ENCODE measurements at places on chromosomes 11 and 22. TPM values are rescaled to one million over a fixed set of nuclear protein-coding genes. Genes with fewer than 3 reads are reported as not detected.

DNA sequence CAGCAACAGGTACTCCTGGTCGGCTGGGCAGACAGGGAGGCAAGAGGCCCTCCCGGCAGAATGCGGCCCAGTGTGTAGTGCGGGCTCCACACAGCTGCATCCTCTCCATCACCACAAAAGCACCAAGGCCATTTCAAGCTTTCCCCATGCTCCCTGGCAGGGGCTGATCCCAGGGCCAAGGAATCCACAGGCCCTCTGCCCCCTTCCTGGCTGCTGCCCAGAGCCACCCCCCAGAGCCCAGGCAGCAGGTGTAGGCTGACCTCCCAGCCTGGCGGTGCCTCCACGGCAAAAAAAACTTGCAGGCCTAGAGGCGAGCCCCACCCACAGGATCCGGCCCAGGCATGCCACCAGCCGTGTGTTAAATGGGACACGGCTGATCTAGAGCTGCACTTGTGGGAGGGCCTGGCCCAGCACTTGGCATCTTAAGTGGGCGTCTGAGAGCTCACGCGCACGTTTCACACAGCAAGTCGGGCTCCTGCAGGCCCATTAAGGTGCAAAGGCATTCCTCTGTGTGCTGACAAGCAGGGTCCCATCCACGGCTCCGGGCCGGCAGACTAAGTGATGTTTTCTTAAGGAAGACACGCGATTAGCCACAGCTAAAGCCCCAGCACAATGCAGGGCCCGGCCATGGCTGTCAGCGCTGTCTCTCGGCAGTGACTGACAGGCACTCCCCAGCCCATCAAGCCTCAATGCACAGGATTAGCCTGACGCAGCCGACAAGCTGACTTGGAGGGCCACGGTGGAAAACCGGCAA is 19.8 kb upstream of the GNB1L start:
- H3K36me3 ChIP-seq: no peaks in the 10 kb centered on the region
- H3K27me3 ChIP-seq: no peaks in the 10 kb centered on the region
- no peak overlapping the region for H3K4me3 ChIP-seq
- peak overlapping the region; percentile 21 for H3K27ac ChIP-seq

DNA sequence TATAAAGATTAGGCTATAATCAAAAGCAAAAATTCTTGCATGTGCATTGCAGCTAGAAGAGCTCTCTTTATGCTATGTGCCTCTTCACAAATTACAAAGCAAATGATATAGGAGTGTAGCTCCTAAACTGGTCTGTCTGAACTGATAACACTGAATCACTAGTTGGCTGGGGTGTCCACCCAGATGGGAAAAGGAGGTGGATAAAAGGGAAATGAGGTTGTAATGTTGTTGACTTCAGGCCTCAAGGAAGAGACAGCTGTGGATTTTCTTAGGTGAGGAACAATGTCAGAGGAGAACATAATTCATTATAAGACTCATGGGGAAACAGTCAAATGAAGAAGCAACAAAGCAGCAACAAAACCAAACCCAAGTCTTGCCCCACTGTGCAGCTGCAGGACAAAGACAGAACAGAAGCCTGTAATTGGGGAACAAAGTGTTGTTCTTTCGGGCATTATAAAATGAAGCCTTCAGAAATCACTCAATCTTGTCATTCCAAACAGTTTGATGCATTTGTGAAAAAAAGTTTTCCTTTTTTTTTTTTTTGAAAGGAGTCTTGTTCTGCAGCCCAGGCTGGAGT is 130.1 kb upstream of the DDI1 start:
- no peaks in the 10 kb centered on the region for H3K36me3 ChIP-seq
- H3K4me1 ChIP-seq: peaks cover 1% of the 10 kb centered on the region
- DNase-seq: no peak
- H3K27ac ChIP-seq: no peak overlapping the region
- H3K27me3 ChIP-seq: no peaks in the 10 kb centered on the region

DNA sequence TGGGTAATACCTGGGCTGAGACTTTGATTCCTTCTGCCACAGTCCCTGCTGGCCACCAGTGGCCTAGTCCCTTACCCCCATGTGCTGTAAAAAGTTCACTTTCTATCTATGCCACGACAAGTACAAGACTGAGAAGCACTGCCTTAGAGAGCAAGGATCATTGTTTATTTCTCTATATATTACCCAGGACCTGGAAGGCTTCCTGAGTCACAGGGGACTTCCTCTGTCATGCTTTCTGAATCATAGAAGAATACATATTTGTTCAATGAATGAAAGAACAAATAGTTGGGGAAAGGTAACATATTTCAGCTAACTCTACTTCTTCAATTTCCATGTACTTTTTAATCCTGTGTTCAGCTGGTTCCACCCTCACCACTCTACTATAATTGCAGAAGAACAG is 5.5 kb upstream of the SYT9 start:
- H3K4me1 ChIP-seq: no peaks in the 10 kb centered on the region
- no peaks in the 10 kb centered on the region for H3K36me3 ChIP-seq
- H3K27me3 ChIP-seq: no peaks in the 10 kb centered on the region
- no peak for DNase-seq

DNA sequence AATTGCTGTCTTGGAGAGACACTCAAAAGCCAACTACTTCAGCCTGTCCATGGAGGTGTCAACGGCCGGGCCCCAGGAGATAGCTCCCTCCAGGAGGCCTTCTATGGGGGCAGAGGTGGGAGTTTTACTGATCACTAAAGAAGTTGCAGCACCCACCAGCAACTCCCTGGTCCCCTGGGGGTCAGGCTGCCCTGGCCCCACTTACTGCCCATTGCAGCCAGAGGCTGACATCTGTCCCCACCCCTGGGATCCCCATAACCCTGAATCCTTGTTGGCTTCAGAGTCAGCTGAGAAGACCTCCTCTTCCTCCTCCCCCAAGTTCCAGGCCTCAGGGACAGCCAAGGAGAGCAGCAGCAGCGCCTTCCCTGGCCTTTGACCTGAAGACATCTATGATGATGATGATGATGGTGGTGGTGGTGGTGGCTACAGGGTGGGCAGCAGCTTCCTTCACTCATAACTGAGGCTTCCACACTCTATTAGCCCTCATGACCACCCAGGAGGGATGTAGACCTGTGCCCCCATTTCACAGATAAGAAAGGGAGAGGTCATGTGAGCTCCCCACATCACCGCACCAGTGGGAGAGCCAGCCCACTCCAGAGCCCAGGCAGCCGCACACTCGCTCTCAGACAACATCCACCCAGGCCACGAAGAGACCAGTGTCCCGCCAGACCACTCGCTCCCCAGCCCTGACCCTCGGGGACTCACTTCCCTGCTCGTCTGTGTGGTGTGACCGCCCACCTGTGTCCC is 43.8 kb upstream of the FGF3 start:
- H3K27me3 ChIP-seq: no peaks in the 10 kb centered on the region
- H3K27ac ChIP-seq: no peak overlapping the region
- H3K4me3 ChIP-seq: no peak overlapping the region
- DNase-seq: no peak
- no peaks in the 10 kb centered on the region for H3K36me3 ChIP-seq

MUC5AC gene
- not detected for total RNA-seq
